ENCODE measurements at places on chromosomes 6 and 20.

DNA sequence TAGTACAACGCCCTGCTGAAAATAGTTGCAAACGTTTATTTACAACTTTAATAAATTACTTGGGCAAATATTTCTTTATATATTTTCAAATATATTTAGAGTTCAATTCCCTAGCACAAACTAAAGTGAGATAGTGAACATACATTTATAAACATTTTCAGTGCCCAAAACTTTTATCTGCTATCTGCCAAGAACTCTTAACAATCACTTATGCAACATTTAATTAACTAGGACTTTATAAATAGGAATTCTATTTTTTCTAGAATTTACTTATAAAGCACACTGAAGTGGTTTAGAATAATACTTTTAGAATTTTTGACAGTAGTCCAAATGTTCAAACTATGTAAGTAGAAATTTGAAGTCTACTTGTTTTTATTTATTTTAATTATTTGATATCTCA is 452.6 kb upstream of the RGS17 start:
- no peak for DNase-seq

DNA sequence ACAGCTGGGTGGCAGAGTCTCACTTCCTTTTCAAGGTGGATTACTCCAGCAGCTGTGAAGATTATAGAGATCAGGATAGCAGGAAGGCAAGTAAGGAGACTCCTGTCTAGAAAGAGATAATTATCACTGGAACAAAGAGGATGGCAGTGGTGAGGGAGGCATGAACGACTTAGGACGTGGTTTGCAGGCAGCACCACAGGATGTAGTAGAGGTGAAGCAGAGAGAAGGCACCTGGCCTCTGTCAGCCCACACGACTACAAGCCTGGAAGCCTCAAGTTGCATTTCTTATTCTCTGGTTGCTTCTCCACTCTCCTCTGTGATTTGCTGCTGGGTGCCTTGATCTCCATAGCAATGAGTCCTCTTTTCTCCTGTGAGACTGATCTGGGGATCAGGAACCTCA is 62.7 kb downstream of the TSHZ2 start:
- DNase-seq: no peak

DNA sequence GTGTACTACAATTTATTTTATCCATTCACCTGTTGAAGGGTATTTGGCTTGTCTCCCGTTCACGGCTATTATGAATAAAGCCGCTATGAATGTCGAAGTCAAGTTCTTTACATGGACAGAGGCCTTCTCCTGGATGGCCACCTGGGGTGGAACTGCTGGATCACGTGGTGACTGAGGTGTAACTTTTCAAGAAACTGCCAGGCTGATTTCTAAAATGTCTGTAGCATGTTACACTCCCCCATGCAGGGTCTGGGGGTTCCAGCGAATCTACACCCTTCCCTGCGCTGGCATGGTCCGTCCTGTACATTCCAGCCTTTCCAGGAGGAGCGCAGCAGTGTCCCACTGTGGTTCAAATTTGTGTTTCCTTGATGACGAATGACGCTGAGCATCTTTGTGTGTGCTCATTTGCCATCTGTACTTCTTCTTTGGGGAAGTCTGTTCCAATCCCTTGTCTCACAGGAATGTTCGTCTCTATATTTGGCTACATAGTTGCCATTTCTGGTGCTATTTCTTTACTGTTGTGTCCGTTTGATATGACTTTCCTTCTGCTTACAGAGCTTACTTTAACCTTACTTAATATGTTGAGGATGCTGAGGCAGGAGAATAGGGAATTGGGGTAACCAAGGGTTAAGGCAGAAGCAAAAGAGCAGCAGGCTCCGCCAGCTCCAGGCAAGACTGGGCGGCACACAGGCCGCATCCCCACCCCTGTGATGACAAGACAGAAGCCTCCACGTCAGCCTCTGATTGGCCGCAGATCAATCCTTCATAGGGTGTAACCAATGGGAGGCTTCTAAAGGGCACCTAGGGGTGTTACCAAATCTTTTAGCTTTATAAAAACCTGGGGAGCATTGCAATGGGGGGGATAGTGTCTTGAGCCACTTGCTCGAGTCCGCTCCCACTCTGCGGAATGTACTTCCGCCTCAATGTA is 106.6 kb downstream of the TAF4 start:
- no peak for DNase-seq

GRCh38 chr6:25694366-25694765 is 42.4 kb downstream of the SCGN start:
- DNase-seq: no peak

DNA sequence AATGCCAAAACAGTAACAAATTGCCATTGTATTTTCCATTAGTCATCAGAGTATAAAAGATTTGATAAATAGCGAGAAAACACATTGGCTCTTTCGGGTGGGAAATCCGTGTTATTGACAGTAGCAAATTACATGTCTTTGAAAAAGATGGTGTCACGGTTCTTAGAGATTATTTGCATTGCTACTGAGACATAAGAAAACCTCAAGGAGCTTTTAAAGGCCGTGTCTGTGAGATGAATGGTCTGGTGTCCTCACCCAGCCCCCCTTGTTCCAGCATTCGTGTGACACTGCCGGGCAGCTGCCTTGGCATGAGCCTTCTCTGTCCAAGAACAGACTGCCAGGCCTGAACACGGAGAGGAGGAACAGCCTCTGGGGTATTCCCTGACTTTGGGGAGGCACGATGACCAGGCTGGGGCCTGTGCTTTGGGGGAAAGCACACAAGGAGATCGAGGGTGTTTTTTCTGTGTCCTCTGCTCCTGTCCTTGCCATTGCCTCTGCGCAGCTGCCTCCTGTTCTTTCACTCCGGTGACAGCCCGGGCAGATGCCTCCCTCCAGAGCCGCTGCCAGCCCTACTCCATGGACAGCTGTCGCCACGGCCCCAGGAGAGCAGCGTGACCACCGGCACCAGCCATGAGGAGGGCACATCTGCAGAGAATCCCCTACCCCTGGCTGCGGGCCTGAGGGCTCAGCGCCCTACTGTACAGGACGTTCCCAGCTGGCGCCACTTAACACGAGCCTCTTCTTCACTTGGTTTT is 167.7 kb upstream of the CDYL start:
- no peak for DNase-seq

GRCh38 chr20:54665812-54666211 is 190.4 kb downstream of the DOK5 start:
- no peak for DNase-seq

- no peak for DNase-seq
Observed at GRCh38 chr6:135972150-135972549, 120.6 kb downstream of the PDE7B start.

DNA sequence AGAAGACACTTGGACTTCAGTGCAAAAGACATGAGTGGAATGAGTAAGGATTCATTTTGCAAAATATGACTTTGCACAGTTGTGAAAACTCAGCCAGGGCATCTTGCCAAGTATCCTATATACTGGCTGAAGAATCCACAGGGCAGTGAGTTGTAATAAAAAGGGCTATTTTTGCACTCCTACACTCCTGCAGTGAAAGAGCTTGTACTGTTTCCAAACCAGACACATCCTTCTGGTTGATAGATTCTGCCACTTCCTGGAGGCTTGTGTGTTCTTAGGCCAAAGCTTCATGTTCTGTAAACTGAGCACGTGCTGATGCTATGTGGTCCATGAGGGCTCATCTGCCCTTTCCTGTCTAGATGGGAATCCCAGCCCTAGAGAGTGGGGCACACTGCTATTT is 34.9 kb downstream of the GMPR start:
- DNase-seq: no peak

- peak; percentile 31 for DNase-seq
Observed at GRCh38 chr20:4006640-4007039, 8.7 kb downstream of the RNF24 start.

DNA sequence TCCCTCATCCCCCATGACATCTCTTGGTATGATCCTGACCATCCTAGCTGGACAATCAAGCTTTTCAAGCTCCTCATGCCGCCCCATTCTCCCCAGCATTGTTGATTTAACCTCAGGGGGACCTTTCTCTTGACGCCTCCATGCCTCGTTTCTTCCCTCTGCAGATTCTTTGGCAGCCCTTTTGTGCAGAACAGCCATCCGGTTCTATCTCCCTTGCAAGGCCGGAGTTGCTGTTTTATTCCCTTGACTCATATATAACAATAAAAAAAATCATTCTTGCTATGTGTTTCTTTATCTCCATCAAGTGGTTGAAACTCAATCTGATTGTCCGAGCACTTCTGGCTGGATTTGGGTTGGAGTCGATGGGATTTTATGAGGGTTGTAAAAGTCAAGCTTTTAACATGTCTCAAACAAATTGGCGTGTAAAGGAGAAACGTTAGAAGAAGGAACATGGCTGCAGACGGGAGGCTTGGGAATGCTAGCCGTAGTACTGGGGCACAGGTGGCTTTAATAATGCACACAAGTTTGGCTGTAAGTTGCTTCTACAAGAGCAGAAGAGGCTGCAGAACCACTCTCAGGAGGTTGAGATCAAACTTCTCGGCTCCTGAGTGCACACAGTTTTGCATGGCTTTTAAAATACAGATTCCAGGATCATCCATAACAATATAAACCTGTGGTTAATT is 3.9 kb upstream of the SULF2 start:
- no peak for DNase-seq

DNA sequence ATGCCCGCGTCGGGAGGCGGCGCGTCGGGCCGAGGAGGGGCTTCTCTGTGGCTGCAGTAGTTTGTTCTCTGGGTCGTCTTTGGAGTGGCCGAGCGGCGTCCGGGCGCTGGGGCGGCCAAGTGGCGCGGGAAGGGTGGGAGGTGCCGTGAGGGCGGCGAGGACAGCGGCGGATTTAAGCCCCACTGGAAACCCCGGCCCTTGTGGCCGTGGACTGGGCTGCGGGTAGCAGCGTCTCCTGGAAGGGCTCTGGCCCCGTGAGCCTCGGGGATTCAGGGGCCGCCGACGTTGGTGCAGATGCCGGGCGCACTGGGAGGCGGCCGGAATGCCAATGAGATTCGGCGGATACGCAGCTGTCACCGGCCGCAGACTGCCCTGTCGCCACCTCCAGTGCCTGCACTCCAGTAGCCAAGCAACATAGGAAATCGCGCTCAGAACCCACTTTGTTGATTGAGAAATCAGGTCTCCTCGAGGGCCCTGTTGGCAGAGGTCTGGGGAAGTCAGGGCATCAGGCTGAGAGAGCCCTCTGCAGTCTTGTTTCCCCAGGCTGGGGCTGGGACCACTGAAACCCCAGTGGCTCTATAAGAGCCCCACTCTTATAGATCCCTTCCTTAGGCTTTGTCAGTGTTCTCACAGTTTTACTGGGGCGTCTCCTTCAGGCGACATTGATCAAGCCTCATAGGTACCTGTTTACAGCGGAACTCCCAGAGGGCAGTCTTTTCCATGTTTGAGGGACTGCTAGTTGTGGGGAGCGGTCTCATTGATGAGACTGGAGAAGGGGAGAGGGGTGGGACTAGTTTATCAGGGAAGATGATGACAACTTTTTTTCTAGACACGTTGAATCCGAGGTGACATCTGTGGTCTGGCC is 642 bp downstream of the GZF1 start:
- DNase-seq: no peak

DNA sequence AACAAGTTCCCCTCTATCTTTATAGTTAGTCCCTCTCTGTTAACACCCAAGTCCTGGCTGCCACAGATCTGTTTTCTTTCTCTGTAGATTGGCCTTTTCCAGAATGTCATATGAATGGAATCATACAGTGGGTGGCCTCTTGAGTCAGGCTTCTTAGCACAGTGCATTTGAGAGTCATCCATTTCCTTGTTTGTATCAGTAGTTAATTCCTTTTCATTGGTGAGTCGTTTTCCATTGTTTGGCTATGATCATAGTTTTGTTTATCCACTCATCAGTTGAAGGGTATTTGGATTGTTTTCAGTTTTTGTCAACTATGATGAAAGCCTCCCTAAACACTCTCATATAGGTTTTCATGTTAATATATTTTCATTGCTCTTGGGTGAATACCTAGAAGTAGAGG is 248.3 kb downstream of the ARID1B start:
- no peak for DNase-seq

DNA sequence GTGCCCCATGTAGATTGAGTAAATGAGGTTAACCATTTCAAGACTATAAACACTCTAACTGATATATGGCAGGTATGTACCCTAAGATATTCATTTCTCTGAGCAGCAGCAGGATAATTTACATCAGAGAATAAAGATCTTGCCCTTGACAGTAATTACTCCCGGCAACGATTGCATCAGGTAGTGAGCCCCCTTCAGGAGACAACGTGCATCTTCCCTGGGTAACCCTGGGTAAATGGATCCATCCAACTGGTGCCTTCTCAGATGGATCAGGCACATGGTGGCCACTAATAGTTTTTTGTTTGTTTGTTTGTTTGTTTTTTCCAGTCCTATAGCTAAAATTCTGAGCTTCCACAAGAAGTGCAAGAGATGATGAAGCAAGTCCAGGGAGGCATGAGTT is 469.4 kb upstream of the SLC35B3 start:
- DNase-seq: peak; percentile 50

DNA sequence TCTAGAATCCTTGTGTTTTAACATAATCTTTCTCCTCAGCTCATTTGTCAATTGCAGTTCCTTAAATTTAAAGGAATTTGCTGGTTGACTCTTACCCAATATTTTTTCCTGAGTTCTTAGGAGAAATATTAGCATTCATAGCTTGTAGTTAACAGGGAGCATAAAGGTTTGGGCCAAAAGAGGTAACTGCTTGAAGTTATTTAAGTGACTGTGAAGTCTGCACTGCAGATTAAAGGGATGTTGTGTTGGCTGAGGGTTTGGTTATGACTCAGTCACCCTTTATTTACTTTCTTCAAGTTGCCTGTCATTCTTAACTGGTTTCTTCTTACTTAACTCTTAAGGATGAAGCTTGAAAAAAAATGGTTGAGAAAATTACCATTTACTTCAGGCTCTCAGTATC is 220.3 kb upstream of the LAMP5 start:
- no peak for DNase-seq

GRCh38 chr6:85798931-85799652 is 156.4 kb upstream of the SYNCRIP start:
- no peak for DNase-seq

GRCh38 chr6:112307707-112308106 is 39.4 kb upstream of the RFPL4B start:
- no peak for DNase-seq

GRCh38 chr20:46573234-46573633 is 22.8 kb upstream of the OCSTAMP start:
- no peak for DNase-seq

GRCh38 chr20:54231036-54231435 is 23.1 kb downstream of the PFDN4 start:
- no peak for DNase-seq

GRCh38 chr20:32359633-32360332 is 1.7 kb downstream of the ASXL1 start:
- no peak for DNase-seq

DNA sequence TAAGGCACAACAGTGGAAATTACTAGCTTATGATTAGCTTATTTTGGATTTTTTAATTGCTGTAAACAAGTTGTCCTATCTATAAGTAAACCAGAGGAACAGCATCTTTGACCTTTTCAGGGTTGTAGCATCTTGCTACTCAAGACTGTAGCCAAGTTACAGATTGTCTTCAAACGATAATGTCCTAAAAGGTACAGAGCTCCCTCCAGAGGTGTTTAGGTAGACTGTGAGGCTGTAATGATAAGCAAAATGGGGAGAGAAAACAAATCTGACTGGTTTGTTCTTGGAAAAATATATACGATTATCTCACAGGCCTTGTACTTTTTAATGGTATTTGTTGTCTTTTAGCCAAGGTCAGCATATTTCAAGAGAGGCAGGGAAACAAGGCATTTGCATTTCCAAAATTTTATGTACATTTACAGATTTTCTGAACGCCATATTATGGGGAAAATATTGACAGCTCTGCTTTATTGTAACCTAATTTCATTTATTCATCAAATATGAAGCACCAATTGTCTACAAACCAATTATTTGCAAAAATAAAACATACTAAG is 273.4 kb downstream of the MEI4 start:
- no peak for DNase-seq

- DNase-seq: no peak
Observed at GRCh38 chr20:32360333-32360634, 2.2 kb downstream of the ASXL1 start.

GRCh38 chr20:17643531-17644188 is 38.4 kb downstream of the RRBP1 start:
- no peak for DNase-seq

All from NCI-H526 (cell line).